ENCODE measurements at places on chromosomes 5 and 9.

DNA sequence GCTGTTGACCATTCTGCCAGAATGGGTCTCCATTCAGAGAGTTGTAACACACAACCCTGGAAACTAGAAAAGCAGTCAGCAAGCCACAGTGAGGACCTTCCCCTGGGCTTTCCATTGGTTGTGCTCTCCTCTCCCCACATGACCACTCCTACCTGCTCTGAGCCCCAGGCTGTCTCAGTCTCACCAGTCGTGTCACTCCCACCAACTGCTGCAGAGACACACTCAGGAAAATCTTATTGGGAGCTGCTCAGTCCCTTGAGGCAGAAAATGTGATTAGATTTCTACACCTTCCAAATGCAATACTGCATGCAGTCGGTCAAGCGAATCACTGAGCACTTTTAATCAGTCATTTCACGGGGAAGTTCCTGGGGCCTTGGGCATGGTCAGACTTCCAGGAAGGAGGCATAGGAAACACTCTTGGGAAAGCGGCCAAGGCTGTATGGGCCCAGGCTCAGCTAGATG, 284.2 kb upstream of the NMUR2 start:
- no peak for DNase-seq

- DNase-seq = no peak
Observed at GRCh38 chr9:86639899-86640379, 285.7 kb upstream of the TUT7 start.

DNA sequence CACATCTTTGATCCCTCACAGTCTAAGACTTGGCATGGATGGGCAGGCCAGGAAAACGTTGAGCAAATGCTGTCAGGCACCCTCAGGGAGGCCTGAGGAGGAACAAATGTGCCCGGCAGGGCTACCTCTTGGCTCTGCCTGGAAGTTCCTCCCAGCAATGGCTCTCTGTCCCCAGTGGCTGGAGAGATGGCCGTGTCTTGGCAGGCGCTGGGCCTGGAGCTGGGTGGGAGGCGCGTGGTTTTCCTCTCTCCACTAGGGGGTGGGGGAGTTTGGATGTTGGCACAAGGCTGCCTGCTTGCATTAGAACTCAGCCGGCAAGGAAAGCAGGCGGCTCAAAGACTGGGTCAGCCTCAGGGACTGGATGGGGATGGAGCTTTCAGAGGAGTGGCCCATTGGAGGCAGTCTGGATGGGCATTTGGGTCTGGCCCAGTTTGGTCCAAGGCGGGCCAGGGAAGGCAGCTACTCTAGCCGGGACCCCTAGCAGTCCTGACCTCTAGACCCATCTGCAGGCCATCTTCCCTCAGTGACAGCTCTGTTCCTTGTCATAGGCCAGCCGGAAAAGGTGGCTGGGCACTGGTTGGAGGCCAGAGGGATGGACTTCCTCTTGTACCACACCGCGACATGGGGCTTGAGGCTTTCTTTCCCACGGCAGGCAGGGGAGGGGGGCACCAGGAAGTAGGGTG, 68.2 kb upstream of the STC2 start:
- no peak for DNase-seq

DNA sequence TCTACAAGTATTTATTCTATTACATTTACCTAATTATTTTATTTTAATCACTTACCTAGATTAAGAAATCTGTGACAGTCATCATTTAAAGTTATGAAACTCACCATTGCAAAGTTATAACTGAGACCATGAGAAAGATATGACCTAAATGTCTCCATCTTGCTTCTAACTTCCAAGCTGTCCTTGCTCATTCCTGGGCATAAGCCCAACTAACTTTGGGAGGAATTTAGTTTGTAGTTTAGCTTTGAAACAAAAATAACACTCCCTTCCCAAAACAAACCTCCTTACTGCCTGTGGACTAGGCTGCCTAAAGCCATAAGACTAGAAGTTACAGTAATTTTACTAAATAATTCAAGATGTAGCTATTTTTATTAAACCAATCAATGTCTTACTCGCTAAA, 195.6 kb upstream of the RAI14 start:
- no peak for DNase-seq

- no peak for DNase-seq
Observed at GRCh38 chr5:124596595-124597421, 149.6 kb downstream of the ZNF608 start.

DNA sequence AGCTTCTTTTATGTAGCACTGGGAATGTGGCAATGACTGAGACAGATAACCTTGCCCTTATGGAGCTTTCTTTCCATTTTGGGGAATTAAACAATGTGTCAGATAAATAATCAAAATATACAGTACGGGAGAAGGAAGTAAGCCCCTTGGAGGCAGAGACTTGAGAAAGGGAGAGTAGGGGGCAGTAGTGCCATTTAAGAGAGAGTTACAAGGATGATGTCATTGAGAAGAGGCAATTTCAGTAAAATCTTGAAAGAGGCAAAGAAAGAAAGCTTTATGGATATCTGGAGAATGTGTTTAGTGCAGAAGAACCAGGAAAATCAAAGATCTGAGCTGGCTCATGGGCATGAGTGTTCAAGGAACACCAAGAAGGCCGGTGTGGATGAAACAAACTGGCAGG, 77.3 kb downstream of the KCTD16 start:
- DNase-seq = no peak

DNA sequence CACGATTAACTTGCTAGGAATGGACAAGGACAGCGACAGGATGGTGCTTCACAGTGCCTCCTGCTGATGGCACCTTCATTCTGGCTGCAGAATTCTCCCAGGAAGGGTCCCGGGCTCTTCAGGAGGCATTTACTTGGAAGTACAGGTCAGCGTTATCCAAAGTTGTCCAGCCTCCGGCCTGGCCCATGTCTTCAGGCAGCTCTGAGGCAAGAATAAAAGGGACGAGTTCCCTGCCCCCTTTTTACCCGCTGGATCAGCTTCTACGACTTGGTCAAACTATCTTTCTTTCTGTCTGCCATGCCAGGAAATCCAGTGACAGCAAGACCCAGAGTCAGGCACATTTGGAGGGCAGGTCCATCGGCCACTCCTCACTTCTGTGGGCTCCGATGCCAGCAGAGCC, 23.4 kb upstream of the GABBR2 start:
- DNase-seq = no peak

GRCh38 chr9:129140397-129141065, 29.3 kb downstream of the PTPA start:
- no peak for DNase-seq

DNA sequence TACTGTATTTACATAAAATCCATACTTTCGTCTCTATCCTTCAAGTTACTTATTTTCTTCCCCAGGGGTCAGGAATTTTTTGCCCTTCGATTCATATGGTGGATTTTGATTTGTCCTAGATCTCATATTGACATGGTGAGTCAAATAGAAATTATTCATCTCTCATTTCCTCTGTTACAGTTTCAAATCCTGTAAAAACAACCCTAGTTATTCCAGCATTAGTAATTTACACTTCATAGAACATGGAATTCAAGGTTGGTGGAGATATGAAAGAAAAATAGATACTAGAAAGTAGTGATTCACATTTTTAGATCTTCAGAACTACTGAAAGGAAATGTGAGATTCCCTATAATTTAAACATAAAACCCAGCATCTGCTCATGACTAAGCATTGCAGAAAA, 1331.0 kb upstream of the CDH9 start:
- DNase-seq = no peak

DNA sequence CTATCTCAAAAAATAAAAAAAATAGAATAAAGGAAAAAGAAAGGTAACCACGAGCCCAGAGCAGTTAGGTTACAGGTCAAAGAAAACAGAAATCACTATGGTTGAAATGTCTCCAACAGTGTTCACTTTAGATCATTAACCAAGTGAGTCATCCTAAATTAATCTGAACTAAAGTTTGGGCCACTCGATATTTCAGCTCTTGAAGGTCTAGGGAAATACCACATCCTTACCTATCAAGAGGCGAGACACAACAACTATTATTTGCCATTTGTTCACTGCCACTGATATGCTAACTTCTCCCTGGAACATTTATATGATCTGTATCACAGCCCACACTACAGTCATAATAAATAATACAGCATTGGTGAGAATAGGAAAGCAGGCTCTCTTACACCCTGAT, 111.3 kb upstream of the NR5A1 start:
- DNase-seq = no peak

DNA sequence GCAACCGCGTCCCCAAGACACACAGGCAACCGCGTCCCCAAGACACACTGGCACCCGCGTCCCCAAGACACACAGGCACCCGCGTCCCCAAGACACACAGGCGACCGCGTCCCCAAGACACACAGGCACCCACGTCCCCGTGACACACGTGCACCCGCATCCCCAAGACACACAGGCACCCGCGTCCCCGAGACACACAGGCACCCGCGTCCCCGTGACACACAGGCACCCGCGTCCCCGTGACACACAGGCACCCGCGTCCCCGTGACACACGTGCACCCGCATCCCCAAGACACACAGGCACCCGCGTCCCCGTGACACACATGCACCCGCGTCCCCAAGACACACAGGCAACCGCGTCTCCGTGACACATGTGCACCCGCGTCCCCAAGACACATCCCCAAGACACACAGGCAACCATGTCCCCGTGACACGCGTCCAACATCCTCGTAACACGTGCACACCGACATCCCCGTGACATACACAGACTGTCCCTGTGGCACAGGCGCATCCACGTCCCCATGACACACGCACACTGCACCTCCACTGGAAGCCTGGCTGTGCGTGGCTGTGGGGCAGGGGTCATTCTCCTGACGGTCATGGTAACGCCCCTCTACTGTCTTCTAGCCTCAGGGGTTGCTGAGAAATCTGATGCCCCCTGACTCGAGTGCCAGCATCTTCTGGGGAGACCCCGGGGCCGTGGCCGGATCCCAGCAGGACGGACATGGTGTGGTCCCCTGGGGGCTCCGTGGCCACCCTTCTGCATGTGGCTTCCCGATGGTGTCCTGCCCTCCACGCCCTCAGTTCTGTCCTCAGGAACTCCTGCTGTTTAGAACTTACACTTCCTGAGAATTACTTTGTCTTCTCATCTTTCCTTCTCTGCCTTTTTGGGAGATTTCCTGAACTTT, 24.1 kb downstream of the EXD3 start:
- DNase-seq = no peak

- DNase-seq = peak; percentile 45
Observed at GRCh38 chr5:76547242-76547890, 75.8 kb downstream of the F2RL2 start.

- peak; percentile 18 for DNase-seq
Observed at GRCh38 chr5:135246923-135247795, 151.9 kb downstream of the MACROH2A1 start.

GRCh38 chr5:137453483-137454080, 45.5 kb downstream of the SPOCK1 start:
- peak; percentile 56 for DNase-seq

GRCh38 chr9:86128235-86128822, 29.0 kb upstream of the GOLM1 start:
- DNase-seq = no peak

- DNase-seq = peak; percentile 68
Observed at GRCh38 chr5:96245140-96246091, 187.6 kb downstream of the PCSK1 start.

- no peak for DNase-seq
Observed at GRCh38 chr5:69043655-69043996, 50.2 kb upstream of the SLC30A5 start.

DNA sequence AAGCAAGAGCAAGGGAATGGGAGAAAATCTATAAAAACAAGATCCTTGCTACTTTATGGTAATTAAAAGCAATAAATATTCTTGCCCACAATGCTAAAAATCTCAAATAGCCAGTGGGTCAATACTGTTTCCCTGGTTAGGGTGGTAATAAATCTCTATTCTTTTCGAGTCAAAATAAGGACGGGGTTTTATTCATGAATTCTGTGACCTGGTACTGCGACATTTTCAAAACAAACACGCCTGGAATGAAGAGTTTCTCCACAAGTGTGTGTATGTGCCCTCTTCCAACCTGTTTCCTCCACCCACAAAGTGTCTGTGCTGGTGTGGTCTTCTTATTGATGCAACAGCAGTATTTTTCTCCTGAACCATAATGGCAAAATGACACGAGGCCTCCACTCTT, 358.8 kb upstream of the BRINP1 start:
- no peak for DNase-seq

DNA sequence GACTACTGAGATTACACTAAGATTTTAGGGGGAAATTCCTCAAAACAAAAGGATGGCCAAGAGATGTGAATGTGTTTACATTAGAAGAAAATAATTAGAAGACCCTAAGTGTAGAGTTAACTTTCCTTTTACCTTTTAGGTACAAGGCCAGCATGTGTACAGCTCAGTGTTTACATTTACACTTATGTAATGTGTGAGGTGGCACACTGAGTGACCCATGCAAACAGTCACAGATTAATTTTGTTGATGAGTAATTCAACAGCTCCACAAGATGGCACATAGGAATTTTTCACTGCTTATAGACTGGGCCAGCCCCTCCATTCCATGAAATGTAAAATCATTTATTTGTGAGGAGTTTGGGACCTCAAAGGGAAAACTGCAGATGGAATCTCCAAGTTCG, 90.1 kb upstream of the SLC12A2 start:
- no peak for DNase-seq

GRCh38 chr5:133480866-133481265, 131.5 kb downstream of the FSTL4 start:
- no peak for DNase-seq

- DNase-seq = no peak
Observed at GRCh38 chr5:143176048-143176447, 227.4 kb downstream of the NR3C1 start.

- DNase-seq = no peak
Observed at GRCh38 chr5:80010754-80011392, 19.8 kb upstream of the MTX3 start.

- DNase-seq = no peak
Observed at GRCh38 chr5:119031905-119032304, 39.0 kb upstream of the DMXL1 start.
